IMR-90 (cell line): ENCODE measurements at places on chromosomes 5 and 9. TPM values are rescaled to one million over a fixed set of nuclear protein-coding genes. Genes with fewer than 3 reads are reported as not detected.

Gene GADD45G
- total RNA-seq = not detected in 2 replicates

DNA sequence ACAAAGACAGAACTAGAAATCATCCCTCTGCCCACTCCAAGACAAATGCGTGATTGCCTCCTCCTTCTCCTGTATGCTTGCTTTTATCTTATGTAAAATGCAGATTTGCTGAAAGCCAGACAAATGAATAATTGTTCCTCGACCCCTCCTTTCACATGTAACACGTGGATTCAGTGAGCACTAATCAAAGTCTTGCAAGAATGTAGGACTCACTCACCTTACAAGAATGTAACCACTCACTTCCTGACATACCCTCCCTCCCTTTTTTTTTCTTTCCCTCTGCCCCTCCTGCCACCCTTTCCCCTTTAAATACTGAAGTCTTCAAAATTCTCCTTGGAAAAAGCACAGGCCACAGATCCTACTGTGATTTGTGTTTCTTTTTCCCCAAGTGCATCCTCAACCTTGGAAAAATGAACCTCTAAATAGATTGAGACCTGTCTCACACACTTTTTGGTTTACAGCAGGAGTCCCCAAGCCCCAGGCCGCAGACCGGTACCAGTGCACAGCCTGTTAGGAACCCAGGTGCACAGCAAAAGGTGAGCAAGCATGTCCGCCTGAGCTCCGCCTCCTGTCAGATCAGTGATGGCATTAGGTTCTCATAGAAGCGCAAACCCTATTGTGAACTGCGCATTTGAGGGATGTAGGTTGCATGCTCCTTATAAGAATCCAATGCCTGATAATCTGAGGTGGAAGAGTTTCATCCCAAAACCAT is 29.4 kb upstream of the HSD17B3 start:
- H3K4me3 ChIP-seq = no peak overlapping the region
- no peaks in the 10 kb centered on the region for H3K27me3 ChIP-seq
- peaks cover 2% of the 10 kb centered on the region; the same call in 1 of the 2 replicates for H3K36me3 ChIP-seq
- DNase-seq = peak; percentile 39
- H3K27ac ChIP-seq = no peak overlapping the region

Gene ADGRD2
- total RNA-seq = not detected in 2 replicates

Gene ADAMTS2
- total RNA-seq = 18.3 and 19.0 TPM in 2 replicates

DNA sequence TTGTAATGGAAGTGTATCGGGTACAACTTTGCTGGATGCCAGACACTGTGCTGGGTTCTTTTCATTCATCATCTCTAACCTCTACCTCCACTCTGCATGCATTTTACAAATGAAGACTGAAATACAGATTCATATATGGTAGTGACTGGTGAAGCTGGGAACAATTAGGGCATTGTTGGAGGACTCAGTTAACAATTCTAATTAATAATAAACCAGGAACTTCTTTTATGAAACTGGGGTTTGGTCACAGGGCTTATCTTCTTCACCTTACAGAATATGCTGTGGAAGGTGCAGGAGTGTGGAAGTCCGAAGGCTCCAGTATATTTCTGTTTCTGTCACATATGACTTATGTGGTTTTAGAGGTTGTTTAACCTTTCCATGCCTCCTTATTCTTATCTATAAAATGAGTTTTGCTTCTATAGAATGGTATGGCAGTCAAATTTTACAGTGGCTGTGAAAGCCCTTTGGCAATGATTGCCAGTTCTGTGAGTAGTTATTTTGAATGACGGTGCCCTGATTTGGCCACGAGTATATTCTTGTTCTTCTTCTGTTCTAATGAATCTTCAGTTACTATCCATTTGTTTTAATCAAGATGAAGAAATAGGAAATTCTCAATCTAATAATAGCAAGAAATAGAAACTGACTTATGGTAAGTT is 284.7 kb downstream of the GABRB2 start:
- no peaks in the 10 kb centered on the region for H3K36me3 ChIP-seq
- H3K4me3 ChIP-seq = no peak overlapping the region
- no peaks in the 10 kb centered on the region for H3K4me1 ChIP-seq
- no peak for DNase-seq
- no peak overlapping the region for H3K27ac ChIP-seq
